ENCODE measurements at places on chromosomes 16 and 17. TPM values are rescaled to one million over a fixed set of nuclear protein-coding genes. Genes with fewer than 3 reads are reported as not detected.

- no peak overlapping the region for H3K4me3 ChIP-seq
- H3K4me1 ChIP-seq, result no peaks in the 10 kb centered on the region
- no peak overlapping the region for H3K27ac ChIP-seq
- H3K27me3 ChIP-seq, result no peaks in the 10 kb centered on the region
- H3K36me3 ChIP-seq, result no peaks in the 10 kb centered on the region
Measured at GRCh38 chr17:20071824-20072691, 62.9 kb downstream of the SPECC1 start.

DNA sequence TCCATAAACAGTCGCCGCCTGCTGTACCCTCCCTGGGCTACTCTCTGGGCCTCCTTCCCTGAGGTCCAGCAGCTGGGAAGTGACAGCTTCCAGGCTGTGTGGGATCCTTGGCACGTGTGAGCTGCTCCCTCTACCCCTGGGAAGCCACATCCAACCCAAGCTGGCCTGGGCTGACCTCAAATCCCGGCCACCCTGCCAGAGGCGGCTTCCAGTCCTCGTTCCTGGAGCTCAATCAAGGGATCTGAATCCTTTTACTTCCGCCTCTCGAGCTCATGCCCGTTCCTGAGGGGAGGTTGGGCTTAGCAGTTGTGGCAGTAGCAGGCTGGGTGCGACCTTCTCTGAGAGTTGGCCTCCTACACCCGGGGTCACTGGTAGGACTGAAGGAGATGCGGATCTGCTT lies 82.5 kb downstream of the NETO2 start:
- no peak overlapping the region for H3K27ac ChIP-seq
- H3K27me3 ChIP-seq, result no peaks in the 10 kb centered on the region
- no peak overlapping the region for H3K4me3 ChIP-seq
- no peaks in the 10 kb centered on the region for H3K4me1 ChIP-seq
- no peaks in the 10 kb centered on the region for H3K36me3 ChIP-seq
- no peak for DNase-seq

The ORMDL3 gene
- polyA plus RNA-seq, result 34.5 TPM

GRCh38 chr16:3541527-3542155 lies 35.6 kb downstream of the NLRC3 start:
- H3K27ac ChIP-seq, result no peak overlapping the region
- H3K4me3 ChIP-seq, result no peak overlapping the region
- H3K36me3 ChIP-seq, result peaks cover 54% of the 10 kb centered on the region
- H3K27me3 ChIP-seq, result no peaks in the 10 kb centered on the region

- H3K36me3 ChIP-seq, result peaks cover 77% of the 10 kb centered on the region
- no peak overlapping the region for H3K4me3 ChIP-seq
- no peak for DNase-seq
- no peak overlapping the region for H3K27ac ChIP-seq
- peaks cover 16% of the 10 kb centered on the region for H3K4me1 ChIP-seq
- H3K27me3 ChIP-seq, result no peaks in the 10 kb centered on the region
Measured at GRCh38 chr17:75650874-75651273, 16.1 kb downstream of the RECQL5 start.

GRCh38 chr16:68356249-68356918 lies 45.6 kb downstream of the PRMT7 start:
- peaks cover 22% of the 10 kb centered on the region for H3K4me1 ChIP-seq
- no peak for DNase-seq
- H3K4me3 ChIP-seq, result no peak overlapping the region
- H3K27me3 ChIP-seq, result no peaks in the 10 kb centered on the region
- H3K36me3 ChIP-seq, result peaks cover 94% of the 10 kb centered on the region

The CDC27 gene
- 17.7 TPM for polyA plus RNA-seq

GRCh38 chr16:51922476-51922875 lies 624.5 kb downstream of the TOX3 start:
- no peaks in the 10 kb centered on the region for H3K36me3 ChIP-seq
- peaks cover 16% of the 10 kb centered on the region for H3K4me1 ChIP-seq
- DNase-seq, result no peak
- H3K27me3 ChIP-seq, result no peaks in the 10 kb centered on the region
- H3K27ac ChIP-seq, result no peak overlapping the region

- no peak overlapping the region for H3K4me3 ChIP-seq
- no peak for DNase-seq
- H3K36me3 ChIP-seq, result no peaks in the 10 kb centered on the region
- no peak overlapping the region for H3K27ac ChIP-seq
- no peaks in the 10 kb centered on the region for H3K27me3 ChIP-seq
Measured at GRCh38 chr16:82440336-82440735, 186.4 kb upstream of the CDH13 start.

DNA sequence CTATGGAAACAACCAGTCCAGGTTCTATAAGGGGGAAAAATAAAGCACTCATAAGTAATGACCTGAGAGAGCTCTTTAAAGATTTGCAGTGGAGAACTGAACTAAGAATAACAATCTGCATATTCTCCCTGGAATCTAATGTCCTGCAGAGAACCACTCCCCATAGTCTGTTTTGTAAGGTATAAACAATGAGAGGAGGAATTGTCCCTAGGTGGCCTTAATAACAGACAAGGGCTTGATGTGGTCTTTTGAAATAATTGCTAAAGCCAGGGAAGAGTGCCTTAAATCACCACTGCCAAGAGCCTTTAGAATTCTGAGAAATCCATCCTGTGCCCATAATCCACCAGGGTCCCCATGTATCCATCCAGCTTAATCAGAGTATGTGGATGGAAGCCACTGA lies 106.3 kb downstream of the CDH11 start:
- no peak overlapping the region for H3K4me3 ChIP-seq
- no peaks in the 10 kb centered on the region for H3K36me3 ChIP-seq

GRCh38 chr17:5693821-5694220 lies 109.5 kb upstream of the NLRP1 start:
- no peaks in the 10 kb centered on the region for H3K36me3 ChIP-seq
- peaks cover 3% of the 10 kb centered on the region for H3K27me3 ChIP-seq
- no peaks in the 10 kb centered on the region for H3K4me1 ChIP-seq
- no peak overlapping the region for H3K27ac ChIP-seq
- no peak overlapping the region for H3K4me3 ChIP-seq
- no peak for DNase-seq

The DCTN5 gene
- polyA plus RNA-seq, result 18.6 TPM

- H3K4me1 ChIP-seq, result peaks cover 48% of the 10 kb centered on the region
- peaks cover 6% of the 10 kb centered on the region for H3K36me3 ChIP-seq
- peak; percentile 42 for DNase-seq
- H3K27ac ChIP-seq, result no peak overlapping the region
Measured at GRCh38 chr17:7916808-7917207, 719 bp upstream of the RNF227 start.

- peaks cover 81% of the 10 kb centered on the region for H3K36me3 ChIP-seq
- H3K27me3 ChIP-seq, result no peaks in the 10 kb centered on the region
- no peak for DNase-seq
- no peak within 1 kb of the TSS for H3K27ac ChIP-seq
- H3K4me3 ChIP-seq, result no peak within 1 kb of the TSS
Measured at GRCh38 chr16:31088459-31089183, at the start of gene PRSS53. PRSS53 (minus strand) TSS chr16:31088943; CDS start chr16:31088809, 134 bp downstream.

The C1QBP gene
- polyA plus RNA-seq, result 79.6 TPM

The TTYH2 gene
- 1.3 TPM for polyA plus RNA-seq

DNA sequence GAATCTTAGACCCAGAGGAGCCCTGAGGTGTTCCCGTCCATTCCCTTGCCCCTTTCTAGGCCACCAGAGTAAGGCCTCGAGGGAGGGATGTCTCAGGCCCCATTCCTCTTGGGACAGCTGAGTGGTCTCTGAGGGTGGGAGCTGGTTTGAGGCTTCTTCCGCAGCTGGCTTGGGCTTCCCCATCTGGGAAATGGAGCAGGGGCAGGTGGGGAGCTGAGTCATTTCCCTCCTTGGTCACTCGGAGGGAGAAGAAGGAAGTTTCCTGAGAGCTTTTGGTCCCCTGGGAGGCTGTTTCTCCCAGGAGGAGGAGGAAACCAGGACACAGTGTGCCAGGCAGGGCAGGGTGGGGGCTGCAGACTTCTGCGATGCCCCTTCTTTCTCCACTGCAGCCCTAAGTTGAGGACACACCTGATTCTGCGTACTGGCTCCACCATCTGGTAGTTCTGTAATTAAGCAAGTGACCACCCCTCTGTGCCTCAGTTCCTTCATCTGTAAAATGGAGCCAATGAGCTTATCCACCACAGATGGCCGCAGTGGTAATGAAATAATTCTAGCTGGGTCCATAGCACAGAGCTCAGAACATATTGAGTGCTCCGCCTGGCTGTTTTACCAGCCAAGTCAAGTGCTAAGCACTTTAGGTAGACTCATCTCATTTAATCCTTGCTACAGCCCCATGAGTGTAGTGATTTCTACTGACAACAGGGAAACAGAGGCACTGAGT lies 1.6 kb upstream of the KCNJ12 start:
- H3K27ac ChIP-seq, result no peak overlapping the region
- H3K27me3 ChIP-seq, result no peaks in the 10 kb centered on the region
- H3K4me3 ChIP-seq, result no peak overlapping the region
- no peaks in the 10 kb centered on the region for H3K36me3 ChIP-seq
- DNase-seq, result no peak
- H3K4me1 ChIP-seq, result peaks cover 29% of the 10 kb centered on the region

DNA sequence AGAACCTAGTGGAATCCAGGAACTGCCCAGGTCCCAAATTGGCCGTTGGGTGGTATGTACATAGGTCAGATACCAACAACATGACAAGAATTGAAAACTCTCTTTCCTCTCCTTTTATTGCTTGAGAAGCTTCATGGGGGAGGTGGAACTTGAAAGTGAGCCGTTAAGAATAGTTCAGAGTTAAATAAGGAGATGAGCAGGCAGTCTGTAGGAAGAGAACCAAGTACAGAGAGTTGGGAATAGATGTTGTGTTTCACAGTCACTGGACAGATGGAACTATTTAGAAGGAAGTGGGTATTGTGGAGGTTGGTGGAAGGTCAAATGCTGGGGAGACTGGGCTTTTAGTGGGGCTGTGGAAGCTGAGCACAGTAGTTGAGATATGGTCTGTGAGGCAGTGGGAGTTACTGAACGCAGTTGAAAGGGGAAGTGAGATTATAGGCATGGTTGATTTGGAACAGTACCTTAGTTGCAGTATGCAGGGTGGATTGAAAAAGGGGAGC lies 26.4 kb downstream of the ARHGAP44 start:
- no peaks in the 10 kb centered on the region for H3K36me3 ChIP-seq
- H3K27ac ChIP-seq, result no peak overlapping the region
- no peak overlapping the region for H3K4me3 ChIP-seq
- H3K27me3 ChIP-seq, result no peaks in the 10 kb centered on the region
- no peaks in the 10 kb centered on the region for H3K4me1 ChIP-seq

GRCh38 chr16:19979638-19980037 lies 94.1 kb downstream of the GPR139 start:
- DNase-seq, result no peak
- H3K36me3 ChIP-seq, result no peaks in the 10 kb centered on the region
- no peaks in the 10 kb centered on the region for H3K4me1 ChIP-seq
- H3K4me3 ChIP-seq, result no peak overlapping the region

DNA sequence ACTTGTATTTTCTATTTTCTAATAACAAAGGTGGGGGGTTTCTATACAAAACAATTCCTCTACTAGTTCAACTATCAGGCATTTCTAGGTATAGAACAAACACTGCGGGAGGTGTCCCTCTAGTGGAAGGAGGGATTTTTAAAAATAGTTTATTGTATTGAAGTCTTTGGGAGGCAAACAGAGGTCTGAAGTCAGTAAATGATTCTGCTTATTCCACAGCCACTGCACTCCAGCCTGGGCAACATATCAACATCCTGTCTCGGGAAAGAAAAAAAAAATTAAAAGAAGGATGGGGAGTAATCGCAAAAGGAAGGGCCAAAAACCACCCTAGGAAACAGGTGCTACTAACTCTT lies 648 bp upstream of the ERCC4 start:
- peaks cover 49% of the 10 kb centered on the region for H3K4me1 ChIP-seq
- DNase-seq, result peak; percentile 71
- H3K27ac ChIP-seq, result peak overlapping the region; percentile 81
- H3K4me3 ChIP-seq, result peak overlapping the region; percentile 26
- no peaks in the 10 kb centered on the region for H3K27me3 ChIP-seq

DNA sequence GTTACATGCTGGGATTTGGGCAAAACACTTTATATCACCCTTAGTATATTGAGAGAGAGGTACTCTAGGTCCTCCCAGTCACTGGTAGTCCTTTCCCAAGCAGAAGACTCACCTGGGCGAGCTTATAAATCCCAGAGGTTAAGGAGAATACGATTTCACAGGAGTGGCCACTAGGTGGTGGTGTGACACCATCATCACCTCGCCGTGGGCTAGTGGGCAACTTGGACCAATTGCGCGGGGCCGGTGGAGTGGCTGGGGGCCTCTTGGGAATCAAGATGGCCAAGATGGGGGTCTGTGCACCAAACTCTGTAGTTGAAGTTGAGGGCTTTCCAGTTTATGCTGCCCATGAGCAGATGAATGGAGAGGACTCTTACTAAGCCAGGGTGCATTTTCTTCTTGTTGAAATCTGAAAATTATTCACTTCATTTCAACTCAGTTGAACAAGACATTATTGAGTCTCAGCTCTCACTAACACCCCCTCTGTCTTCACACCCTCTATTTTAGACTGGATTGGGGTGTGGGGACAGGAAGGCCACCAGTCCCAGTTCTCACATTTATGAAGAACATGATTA lies 38.2 kb upstream of the PIRT start:
- DNase-seq, result peak; percentile 68
- H3K4me3 ChIP-seq, result no peak overlapping the region
- H3K4me1 ChIP-seq, result no peaks in the 10 kb centered on the region
- no peak overlapping the region for H3K27ac ChIP-seq

GRCh38 chr16:8795091-8795490 lies 2.3 kb downstream of the TMEM186 start:
- no peak for DNase-seq
- no peaks in the 10 kb centered on the region for H3K36me3 ChIP-seq
- no peak overlapping the region for H3K4me3 ChIP-seq

DNA sequence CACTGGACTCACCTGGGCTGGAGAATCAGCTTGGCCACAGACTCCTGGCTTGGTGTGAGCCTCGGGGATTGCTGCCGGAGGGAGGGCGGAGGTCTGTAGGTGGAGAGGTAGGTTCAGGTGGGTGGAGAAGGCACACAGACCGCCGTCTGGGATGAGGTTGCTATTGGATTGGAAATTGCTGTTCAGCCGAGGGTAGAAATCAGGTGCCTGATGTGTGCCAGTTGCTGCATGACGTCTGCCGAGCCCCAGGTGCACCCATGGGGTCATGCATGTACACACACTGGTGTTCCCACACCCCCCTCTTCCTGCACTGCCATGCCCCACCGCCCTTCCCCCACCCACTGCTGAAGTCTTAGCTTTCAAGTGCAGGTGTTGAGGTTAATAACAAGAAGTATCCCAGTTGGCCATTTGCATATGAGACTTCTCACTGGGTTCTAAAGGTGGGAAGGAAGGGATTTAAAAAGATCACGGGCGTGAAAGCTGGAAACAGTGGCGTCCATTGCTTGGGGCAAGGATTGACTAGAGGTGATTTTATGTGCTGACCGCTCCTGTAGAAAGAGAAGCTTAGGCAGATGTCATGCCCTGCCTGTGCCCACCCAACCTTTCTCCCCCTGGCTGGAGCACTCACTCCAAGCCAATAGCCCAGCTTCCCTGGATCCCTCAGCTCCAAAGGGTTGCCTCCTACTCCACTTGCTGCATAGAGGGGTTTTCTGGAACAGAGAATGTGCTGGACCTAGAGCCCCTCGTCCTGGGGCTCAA lies 193.6 kb downstream of the CCDC182 start:
- H3K4me3 ChIP-seq, result no peak overlapping the region
- H3K27me3 ChIP-seq, result no peaks in the 10 kb centered on the region
- H3K27ac ChIP-seq, result no peak overlapping the region
- peak; percentile 43 for DNase-seq
- no peaks in the 10 kb centered on the region for H3K4me1 ChIP-seq
